ENCODE measurements at places on chromosomes 5 and 9.

GRCh38 chr5:41403846-41404245 is 106.6 kb downstream of the PLCXD3 start:
- DNase-seq, result no peak

DNA sequence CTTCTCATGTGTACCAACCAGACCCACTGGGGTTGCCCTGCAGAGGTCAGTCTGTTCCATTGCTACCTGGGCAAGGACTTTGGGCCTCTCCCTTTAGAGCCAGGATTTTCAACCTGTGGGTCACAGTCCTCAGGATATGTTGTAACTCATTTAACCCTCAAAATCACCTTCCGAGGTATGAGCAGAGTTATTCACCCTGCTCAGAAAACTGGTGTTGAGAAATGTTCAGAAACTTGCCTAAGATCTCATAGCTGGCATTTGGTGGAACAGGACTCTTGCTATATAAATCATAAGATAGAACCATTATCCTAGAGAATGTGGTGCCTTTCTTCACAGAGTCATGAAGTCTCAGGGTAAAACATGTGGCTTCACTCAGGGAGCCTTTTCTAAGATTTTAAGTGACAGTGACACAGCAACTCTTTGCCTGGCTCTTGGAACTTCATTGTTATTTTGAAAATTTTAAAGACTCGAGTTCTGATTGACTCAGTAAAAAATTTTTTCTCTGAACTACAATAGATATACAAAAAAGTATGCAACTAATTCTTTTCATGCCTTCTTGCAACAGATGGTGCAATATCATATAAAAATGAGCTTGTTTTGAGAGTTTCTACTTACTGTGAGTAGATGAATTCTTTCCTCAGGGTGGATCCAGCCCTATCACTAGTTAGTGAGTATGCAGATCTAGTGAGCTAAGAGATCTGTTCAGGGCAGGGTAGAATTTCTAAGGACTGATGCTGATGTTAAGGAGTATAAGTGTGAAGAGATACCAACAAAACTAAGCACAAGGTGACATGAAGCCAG is 29.5 kb downstream of the CAST start:
- DNase-seq, result no peak

GRCh38 chr9:121354762-121355161 is 15.3 kb downstream of the STOM start:
- no peak for DNase-seq

- DNase-seq, result no peak
These were observed 72.8 kb upstream of the EFNA5 start for GRCh38 chr5:107743373-107744000.

DNA sequence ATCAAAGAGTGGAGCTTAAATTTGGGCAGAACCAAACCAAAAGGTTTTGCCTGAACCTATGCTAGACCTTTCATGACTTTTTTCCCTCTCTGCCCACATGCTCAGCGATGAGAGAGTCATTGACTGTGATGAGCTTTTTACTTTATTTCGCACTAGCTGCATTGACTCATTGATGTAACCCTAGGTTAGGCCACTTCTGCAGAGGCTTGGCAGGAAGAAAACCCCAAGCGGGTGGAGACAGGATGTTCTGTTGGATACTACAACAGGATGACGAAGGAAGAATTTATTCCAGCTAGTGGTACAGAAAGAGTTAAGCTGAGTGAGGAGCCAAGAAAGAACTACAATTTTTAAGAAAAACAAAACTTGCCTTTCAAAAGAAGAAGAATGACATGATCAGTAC is 18.4 kb downstream of the AGXT2 start:
- no peak for DNase-seq
